SJCRH30 (cell line): ENCODE measurements at places on chromosomes 6 and 20. TPM values are rescaled to one million over a fixed set of nuclear protein-coding genes. Genes with fewer than 3 reads are reported as not detected.

The NOX3 gene
- total RNA-seq: not detected in 2 replicates

- no peak for DNase-seq
- no peaks in the 10 kb centered on the region; the same call in 1 of the 2 replicates for H3K4me1 ChIP-seq
- H3K27me3 ChIP-seq: no peaks in the 10 kb centered on the region
- H3K27ac ChIP-seq: no peak overlapping the region
- H3K36me3 ChIP-seq: peaks cover 19% of the 10 kb centered on the region
Observed at GRCh38 chr20:37781626-37782025, 87.8 kb downstream of the CTNNBL1 start.

- H3K4me3 ChIP-seq: no peak overlapping the region
- H3K36me3 ChIP-seq: no peaks in the 10 kb centered on the region
- H3K4me1 ChIP-seq: no peaks in the 10 kb centered on the region
- no peak for DNase-seq
- H3K27ac ChIP-seq: no peak overlapping the region
Observed at GRCh38 chr6:153702671-153703070, 336.4 kb upstream of the OPRM1 start.

DNA sequence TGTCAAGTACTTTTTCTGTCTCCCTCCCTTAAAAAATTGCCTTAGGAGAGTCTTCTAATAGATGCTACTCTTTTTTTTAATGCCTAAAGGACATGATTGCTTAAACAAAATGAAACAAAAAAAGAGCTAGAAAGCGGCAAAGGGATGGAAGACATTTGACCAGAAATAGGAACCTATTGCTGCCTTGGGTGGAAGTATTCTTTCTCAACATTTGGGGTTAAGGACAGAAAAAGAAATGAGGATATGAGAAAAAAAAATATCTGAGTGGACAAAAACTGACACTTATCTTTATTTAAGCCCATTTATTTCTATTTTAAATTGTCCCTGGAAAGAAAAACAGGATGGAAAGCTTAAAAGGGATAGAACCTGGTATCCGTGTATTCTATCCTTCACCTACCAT lies 664.9 kb upstream of the CITED2 start:
- H3K36me3 ChIP-seq: no peaks in the 10 kb centered on the region
- DNase-seq: no peak
- H3K27ac ChIP-seq: no peak overlapping the region
- peaks cover 6% of the 10 kb centered on the region; the same call in 1 of the 2 replicates for H3K4me1 ChIP-seq

- no peak within 1 kb of the TSS for H3K27ac ChIP-seq
- DNase-seq: peak; percentile 19
- no peak within 1 kb of the TSS for H3K4me3 ChIP-seq
- H3K27me3 ChIP-seq: no peaks in the 10 kb centered on the region
Observed at GRCh38 chr6:10521104-10521808, at the start of gene GCNT2. GCNT2 (plus strand) TSS chr6:10521351; CDS start chr6:10528912, 7,561 bp downstream.

- H3K36me3 ChIP-seq: no peaks in the 10 kb centered on the region
- no peak for DNase-seq
- H3K27ac ChIP-seq: no peak overlapping the region
- H3K4me1 ChIP-seq: no peaks in the 10 kb centered on the region
- no peaks in the 10 kb centered on the region for H3K27me3 ChIP-seq
- no peak overlapping the region for H3K4me3 ChIP-seq
Observed at GRCh38 chr6:111750153-111750552, 123.1 kb downstream of the FYN start.

DNA sequence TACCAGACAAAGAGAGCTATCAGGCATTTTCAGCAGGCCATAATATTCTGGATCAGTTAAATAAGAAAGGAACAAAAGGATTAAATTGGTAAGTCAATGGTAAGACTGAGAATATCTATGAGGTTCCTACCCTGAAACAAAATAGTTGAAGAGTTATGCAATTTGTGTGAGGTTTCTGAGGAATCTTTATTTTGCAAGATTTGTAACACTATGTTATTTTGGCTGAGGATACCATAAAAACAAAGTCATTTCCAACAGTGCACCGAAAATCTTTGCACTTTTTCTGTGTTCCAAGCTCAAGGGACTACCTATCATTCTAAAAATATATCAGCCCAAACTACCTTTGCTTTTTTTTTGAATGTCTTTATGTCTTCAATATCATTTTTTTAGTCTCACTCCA lies 383.3 kb upstream of the CITED2 start:
- no peaks in the 10 kb centered on the region for H3K36me3 ChIP-seq
- H3K27me3 ChIP-seq: no peaks in the 10 kb centered on the region
- H3K4me3 ChIP-seq: no peak overlapping the region
- H3K4me1 ChIP-seq: peaks cover 29% of the 10 kb centered on the region

- H3K4me3 ChIP-seq: peak overlapping the region; percentile 79
- H3K27ac ChIP-seq: no peak overlapping the region
- no peak for DNase-seq
- no peaks in the 10 kb centered on the region for H3K4me1 ChIP-seq
- no peaks in the 10 kb centered on the region for H3K27me3 ChIP-seq
Observed at GRCh38 chr6:166382500-166382932, 224 bp downstream of the MPC1 start.

GRCh38 chr6:93550551-93551276 lies 131.4 kb upstream of the EPHA7 start:
- H3K4me1 ChIP-seq: peaks cover 28% of the 10 kb centered on the region
- DNase-seq: peak; percentile 95
- no peak overlapping the region for H3K4me3 ChIP-seq
- no peaks in the 10 kb centered on the region for H3K27me3 ChIP-seq
- H3K27ac ChIP-seq: peak overlapping the region; percentile 91
